GM13977 (cell line): ENCODE measurements at places on chromosomes 1 and 21.

DNA sequence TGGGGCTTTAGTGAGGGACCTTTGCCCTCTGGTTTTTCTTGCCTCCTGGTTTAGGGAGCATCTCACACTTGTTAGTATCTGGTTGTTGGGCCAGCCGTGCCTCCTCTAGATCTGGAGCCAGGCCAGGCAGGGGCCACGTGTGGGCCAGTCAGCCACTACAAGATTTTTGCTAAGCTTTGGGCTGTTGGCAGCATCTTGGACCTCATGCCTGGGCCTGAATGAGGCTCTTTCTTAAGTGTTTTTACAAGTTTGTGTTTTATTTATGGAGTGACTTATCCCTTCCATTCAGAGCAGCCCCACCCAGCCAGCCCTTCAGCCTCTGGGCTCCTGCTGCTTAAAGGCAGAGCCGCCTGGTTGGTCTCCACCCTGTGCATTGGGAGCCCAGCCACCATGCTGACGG, 1.6 kb upstream of the SH3BGRL3 start:
- DNase-seq: no peak

DNA sequence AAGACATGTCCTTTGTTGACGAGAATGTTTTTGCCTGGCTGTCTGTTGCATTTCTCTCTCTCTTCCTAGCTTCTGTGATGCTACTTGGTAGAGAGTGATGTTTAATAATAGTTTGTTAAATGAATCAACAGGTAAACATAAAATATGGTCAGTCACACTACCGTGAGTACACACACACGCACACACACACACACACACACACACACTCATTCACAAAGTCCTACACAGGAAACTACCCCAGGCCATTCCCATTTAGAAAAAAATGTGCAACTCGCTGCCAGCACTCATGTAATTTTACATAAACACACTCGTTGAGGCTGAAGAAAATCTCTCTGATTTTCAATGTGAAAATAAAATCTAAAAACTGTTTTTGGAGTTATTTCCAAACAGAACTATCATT, 38.7 kb downstream of the RUNX1 start:
- DNase-seq: no peak

DNA sequence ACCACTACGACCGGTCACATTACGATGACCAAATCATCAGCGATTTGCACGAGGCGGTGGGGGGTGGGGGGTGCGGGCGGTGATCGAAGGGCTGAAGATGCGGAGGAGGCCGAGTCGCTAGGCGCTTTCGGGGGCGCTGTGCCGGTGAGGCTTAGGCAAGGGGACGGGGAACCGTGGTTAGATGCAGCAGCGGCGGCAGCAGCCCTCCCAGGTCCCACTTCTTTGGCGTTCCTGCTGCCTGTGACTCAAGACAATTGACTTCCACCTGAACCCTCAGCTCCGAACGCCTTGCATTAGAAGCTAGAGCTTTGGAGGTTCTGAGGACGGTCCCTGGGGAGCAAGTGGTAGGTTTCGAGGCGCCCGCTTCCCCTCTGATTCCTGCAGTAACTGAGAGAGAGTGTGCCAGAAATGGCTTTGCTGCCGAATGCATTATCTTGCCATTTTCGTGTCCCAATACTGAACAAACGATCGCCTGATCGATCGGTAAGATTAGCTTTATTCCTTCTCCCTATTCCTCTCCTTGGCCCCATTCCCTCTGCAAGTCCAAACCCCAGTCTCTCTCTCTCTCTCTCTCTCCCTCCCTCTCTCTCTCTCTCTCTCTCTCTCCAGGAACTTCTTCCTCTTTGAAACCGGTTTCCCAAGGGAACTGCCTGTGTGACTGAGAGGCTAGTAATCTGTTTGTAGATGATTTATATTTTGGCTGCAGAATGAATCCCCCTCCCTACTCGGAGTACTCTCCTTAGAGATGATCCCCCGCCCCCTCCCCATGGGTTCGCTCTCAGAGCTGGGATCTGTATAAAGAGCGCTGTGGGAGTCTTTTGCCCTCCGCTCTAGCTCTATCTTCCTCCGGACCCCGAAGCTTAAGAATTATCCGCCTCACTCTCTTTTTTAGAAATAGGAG, 735 bp upstream of the BRINP3 start:
- no peak for DNase-seq

GRCh38 chr1:91546876-91547275, 46.2 kb downstream of the CDC7 start:
- DNase-seq: no peak

GRCh38 chr1:69673321-69673720, 105.6 kb downstream of the LRRC7 start:
- no peak for DNase-seq

- DNase-seq: no peak
Observed at GRCh38 chr1:115983584-115983983, 7.3 kb downstream of the SLC22A15 start.

DNA sequence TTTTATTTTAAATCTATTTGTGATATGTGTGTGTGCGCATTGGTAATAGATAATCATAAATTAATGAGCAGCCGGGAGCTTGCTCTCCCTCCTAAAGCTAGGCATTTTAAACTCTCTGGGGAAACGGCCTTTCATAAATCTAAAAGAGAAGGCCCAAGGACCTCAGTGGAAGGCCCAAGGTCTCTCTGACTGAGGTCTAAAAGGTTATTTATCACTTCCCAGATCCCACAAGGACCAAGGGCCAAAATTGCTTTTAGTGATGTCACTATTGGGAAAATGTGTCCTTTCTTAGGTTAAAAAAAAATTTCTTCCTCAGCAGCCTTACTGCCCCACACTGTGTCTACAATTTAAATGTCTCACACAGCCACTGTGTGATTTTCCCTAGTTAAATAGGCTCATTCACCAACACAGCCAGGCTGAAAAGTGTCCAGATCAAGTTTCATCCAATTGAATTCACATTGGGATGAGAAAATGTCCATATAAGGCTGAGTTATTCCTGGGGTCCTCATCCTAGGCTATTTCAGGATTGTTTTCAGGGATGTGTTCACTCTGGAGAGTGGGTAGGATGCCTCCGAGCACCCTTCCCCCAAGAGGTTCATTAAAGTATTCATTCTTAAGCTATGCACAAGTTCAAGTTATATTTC, 46.1 kb downstream of the SLC44A3 start:
- no peak for DNase-seq

DNA sequence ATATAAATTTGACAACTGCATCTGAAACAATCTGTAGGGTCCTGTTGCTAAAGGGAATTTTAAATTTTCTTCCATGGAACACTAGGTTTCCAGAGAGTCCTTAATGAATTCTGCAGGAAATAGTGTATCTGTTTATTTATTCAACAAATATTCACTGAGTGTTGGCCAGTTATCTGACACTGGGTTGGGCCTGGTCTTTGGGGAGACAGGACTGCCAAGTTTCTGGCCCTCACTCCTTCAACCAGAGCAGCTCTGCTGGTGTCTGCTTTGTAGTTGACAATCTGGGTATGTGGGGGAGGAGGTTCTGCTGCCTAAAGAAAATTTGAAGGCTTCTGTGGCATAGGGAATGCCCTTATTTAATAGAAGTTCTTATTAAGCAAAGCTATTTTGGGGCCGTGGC, 26.1 kb upstream of the HUNK start:
- DNase-seq: no peak

DNA sequence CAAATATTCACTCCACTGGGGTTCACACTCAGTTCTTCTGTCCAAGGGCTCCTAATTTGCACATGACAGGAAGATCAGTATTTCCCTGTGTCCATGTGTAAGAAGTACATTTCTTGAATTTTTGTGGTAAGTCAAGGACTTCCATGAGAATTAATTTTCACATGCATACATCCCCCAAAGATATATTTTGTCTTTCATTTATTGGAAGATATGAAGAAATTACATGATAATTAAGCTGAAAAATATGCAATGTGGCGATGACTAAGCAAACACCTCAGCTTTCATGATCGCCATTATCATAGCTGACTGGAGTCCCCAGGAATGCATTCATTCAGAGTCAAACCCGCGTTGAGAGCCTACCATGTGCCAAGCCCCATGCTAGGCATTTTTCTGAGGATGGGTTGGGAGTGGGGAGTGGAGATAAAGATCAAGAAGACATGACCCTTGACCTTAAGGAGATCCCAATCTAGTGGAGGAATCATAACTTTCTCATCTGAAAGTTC, 104.6 kb upstream of the F3 start:
- DNase-seq: no peak

DNA sequence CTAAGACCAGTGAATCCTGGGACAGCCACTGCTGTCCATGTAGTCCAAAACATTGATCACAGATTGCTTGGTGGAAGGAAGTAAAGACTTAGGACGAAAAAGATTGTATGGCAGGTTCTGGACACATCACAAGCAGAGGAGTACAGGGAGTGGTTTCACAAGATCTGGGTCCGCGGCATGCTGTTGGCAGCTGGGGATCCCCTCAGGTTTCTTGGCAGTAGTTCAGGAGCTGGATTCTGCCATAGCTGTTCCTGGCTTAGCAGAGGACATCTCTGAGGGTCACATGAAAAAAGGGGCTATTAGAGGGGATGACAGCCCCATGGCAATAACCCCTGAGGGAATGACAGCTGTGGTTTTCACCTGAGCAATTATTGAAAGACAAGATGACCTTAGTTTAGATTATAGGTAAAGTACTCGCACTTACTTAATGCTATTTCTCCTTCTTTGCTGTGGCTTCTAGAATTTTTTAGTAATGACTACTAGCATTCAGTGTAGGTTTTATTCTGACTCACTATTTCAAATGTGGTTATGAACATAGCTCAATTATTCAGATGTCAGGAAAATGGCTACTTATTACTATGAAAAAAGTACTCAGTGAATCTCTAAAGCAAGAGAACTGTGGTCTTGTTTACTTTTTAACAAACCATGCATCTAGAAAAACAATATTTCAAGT, 8.2 kb downstream of the KRTAP27-1 start:
- DNase-seq: no peak

DNA sequence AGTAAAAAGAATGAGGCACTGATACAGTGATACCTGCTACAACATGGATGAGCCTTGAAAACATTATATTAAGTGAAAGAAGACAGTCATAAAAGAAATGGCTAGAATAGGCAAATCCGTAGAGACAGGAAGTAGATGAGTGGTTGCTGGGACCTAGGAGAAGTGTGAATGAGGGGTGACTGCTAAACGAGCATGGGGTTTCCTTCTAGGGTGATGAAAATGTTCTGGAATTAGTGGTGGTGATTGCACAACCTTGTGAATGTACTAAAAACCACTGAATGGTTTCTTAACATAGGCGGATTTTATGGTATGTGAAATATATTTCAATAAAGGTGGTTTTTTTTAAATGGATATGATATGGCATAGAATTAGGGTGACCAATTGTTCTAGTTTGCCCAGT, 12.6 kb upstream of the SERINC2 start:
- DNase-seq: no peak

DNA sequence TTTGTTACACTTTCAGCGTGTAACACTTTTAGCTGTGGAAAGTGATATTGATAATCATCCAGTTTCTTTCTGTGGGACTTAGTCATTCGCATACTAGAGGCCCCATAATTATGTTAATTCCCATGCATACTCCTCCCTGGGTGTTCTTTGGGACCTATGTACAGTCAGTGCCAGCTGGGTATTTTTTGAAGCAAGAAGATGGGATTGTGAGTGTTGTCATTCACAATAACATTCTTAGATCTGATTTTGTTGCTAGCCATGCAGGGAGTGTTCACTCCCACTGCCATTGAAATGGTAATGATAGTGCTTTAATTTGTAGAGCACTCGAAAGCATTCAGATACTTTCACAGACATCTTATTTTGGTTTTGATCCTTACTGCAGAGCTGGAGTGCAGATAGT, 11.6 kb downstream of the SARS1 start:
- no peak for DNase-seq

GRCh38 chr1:24385160-24385940, 28.2 kb downstream of the STPG1 start:
- DNase-seq: no peak

GRCh38 chr1:12506281-12507280, 111.4 kb downstream of the DHRS3 start:
- DNase-seq: no peak

DNA sequence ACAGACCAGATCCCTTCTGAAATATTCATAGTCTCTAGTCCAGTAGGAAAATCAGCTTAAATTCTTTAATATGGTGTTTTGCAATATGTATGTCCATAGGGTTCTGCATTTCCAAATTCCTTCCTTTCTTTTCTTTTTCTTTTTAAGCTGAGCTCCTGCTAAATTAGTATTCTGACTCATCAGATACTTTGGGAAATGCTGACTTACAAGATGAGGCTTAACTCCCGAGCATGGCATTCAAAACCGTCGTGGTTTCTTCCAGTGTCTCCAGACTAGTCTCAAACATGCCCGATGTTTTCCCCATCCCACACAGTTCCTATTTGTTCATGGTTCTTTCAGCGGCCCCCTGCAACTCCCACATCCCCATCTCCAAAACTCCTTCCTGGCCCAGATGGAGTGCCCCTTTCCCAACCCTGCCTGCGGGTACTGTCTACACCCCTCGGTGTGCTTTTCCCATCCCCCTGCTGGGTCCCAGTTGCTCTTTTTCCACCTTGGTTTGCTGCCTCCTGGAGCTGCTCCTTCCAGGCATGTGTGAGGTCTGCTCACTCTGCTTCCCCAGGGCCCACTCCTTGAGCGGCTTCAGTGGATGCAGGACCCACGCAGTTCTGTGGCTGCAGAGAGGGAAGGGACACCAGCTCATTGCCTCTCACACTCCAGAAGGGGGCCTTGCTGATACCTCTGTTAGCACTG, 19.5 kb upstream of the ETV3 start:
- no peak for DNase-seq
